ENCODE measurements at places on chromosomes 2 and 18.

GRCh38 chr18:13800505-13801259 is 23.3 kb upstream of the MC5R start:
- peak; percentile 89 for ATAC-seq

DNA sequence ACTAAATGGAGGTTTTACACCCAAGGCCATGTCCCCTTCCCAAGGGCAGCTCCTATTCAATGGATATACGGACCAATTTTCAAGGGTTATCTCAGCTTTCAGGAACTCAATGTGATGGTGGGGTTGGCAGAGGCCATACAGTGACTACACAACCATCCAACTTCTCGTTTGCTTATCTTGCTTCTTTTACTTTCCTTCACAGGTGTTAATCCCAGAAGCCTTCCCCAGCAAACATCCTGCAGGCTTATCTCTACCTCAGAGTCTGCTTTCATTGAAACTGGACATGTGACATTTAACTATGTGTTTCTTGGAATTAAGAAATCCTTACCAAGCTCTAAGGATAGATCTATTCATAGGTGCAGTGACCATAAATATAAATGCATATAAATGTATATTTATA is 443.8 kb upstream of the CDH20 start:
- ATAC-seq: no peak

DNA sequence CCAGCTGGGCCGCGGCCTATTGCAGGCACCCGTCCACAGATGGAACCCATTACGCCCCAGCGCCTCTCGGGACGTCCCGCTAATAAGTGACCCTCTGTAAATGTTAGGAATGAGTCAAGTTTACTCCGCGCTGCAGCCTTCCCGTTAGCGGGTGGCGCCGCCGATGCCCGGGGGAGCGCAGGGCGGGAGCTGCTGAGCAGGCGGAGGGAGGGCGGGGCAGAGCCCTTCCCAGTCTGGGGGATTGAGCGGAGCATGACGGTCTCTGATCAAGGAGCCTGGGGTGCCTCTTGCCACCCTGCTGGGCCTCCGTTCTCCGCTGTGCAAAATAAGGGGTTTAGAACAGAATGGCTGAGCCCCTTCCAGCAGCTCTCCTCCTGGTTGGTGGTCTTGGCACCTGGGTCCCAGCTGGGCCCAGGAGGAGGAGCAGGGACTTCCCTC is 10.5 kb downstream of the CROCC2 start:
- peak; percentile 55 for ATAC-seq

DNA sequence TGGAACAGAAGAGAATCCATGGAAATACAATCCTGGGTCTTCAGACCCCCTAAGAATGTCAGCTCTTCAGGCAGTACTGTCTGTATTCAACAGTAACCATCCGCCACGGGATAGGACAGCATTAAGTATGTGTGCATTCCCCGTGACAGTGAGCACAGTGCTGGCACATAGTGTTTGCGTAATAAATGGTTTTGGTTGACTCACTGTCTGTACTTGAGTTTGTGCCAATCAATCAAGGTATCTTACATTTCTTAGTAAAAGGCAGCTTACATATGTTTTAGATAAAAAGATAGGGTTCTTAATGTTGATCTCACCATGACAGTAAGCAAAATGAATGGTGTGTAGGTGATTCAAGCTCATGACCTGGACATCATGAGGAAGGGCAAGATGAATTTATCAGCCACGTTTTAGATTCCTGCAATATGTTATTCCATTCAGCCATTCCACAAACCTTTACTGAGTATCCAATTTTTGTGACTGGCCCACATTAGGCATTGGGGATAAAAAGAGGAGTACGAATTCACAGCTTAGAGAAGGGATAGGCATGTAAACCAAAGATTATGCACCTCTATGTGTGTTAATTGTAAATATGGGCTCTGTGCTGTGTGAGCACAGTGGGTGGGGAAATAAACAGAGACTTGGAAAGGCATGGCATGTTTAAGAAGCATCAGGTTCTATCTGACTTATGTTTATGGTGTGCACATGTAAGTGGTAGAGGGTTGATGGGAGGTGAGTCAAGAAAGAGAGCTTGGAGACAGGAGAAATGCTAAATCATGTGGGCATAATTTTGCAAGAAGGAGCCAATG is 258.8 kb downstream of the SLC8A1 start:
- peak; percentile 73 for ATAC-seq

GRCh38 chr18:7886436-7886835 is 319.3 kb downstream of the PTPRM start:
- ATAC-seq: no peak

- no peak for ATAC-seq
Measured at GRCh38 chr2:2826209-2826551, 495.1 kb upstream of the MYT1L start.

- ATAC-seq: peak; percentile 83
Measured at GRCh38 chr2:150097901-150098531, 389.5 kb downstream of the RND3 start.

GRCh38 chr18:37179384-37179783 is 350.5 kb downstream of the KIAA1328 start:
- no peak for ATAC-seq
